Astrocyte (in vitro differentiated cells and primary cell): ENCODE measurements at places on chromosomes 1 and 21.
A peak's percentile ranks its signal among the peaks of the same experiment; 100 is the strongest.

DNA sequence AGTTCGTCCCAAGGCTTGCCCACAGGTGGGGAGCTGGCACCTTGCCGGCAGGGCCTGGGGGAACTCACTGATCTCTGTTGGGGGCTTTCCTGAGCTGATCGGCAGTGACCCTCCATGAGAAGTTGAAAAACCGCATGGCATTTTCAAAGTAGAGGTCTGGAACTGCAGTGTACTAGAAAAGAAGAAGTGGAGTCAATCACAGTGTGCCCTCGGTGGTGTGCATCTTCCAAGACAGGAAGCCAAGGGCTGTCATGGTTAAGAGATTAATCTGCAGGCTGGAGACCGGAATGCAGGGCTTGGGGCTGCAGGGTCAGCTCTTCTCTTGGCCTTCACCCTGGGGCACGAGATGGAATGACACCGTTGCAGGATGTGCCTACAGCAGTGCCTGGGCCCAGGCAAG is 56.8 kb downstream of the ECE1 start:
- no peak overlapping the region for H3K4me3 ChIP-seq
- no peak for DNase-seq
- peaks cover 15% of the 10 kb centered on the region for H3K4me1 ChIP-seq
- H3K27ac ChIP-seq: no peak overlapping the region
- no peaks in the 10 kb centered on the region for H3K27me3 ChIP-seq
- peaks cover 29% of the 10 kb centered on the region for H3K36me3 ChIP-seq

GRCh38 chr1:90708236-90708786 is 8.8 kb downstream of the BARHL2 start:
- no peaks in the 10 kb centered on the region for H3K4me1 ChIP-seq
- DNase-seq: no peak
- H3K27ac ChIP-seq: no peak overlapping the region
- H3K36me3 ChIP-seq: no peaks in the 10 kb centered on the region
- peaks cover 85% of the 10 kb centered on the region for H3K27me3 ChIP-seq
- no peak overlapping the region for H3K4me3 ChIP-seq

- H3K36me3 ChIP-seq: no peaks in the 10 kb centered on the region
- DNase-seq: no peak
- H3K4me1 ChIP-seq: no peaks in the 10 kb centered on the region
Observed at GRCh38 chr1:45455162-45455561, 35.8 kb downstream of the TESK2 start.

DNA sequence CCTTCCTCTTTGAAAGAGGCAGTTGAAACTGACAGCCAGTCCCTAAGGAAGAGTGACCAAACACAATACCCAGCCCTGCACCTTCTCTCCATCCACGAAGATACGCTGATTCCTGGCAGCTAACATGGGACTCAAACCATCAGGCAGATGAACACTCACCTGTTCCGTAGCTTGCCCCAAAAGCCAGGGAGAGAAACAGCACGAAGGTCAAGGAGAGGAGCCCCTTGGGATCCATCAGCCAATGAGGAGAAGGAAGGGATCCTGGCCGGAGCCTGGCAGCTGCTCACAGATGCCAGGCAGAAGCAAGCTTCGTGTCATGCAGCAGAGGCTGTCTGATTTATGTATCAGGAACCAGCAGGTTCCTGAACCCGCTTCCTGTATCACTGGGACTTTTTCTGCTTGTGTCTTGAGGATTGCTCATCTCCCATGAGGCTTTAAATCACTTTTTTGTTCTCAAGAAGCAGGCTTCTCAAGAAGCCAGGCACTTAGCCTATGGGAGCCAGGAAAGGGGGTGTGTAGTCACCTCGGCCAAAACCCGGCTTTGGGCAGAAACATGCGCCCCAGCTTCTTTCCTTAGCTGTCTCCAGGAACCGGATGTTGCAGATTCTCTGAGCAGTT is at the start of gene SLAMF1:
Gene SLAMF1, minus strand, starts transcription at position 334 of the 618 bp plus-strand sequence. Its CDS starts 99 bp downstream, at position 235.
- no peaks in the 10 kb centered on the region for H3K4me1 ChIP-seq
- no peak for DNase-seq
- no peak within 1 kb of the TSS for H3K27ac ChIP-seq

DNA sequence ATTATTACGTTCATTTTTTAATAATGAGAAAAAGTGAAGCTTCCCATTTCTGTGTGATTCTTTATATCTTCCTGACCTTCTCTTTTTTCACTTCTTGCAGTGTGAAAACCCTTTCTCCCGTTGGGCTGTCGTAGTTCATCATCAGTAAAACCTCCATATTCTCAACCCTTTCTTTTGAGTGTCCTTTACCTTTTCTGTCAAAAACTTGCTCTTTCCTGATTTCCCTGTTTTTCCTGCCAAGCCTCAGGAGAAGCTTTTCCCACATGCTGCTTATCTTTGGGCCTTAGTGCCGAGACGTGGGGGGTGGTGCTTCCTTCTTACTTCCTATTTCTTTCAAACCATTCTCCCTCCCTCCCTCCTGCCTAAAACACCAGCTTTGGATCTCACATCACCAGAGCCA is 46.1 kb downstream of the UCK2 start:
- no peaks in the 10 kb centered on the region for H3K27me3 ChIP-seq
- no peak overlapping the region for H3K27ac ChIP-seq
- H3K4me1 ChIP-seq: no peaks in the 10 kb centered on the region
- no peaks in the 10 kb centered on the region for H3K36me3 ChIP-seq

- DNase-seq: no peak
- no peak overlapping the region for H3K4me3 ChIP-seq
- H3K4me1 ChIP-seq: no peaks in the 10 kb centered on the region
- no peak overlapping the region for H3K27ac ChIP-seq
Observed at GRCh38 chr1:196563768-196564167, 44.5 kb downstream of the KCNT2 start.

- H3K36me3 ChIP-seq: no peaks in the 10 kb centered on the region
- no peak overlapping the region for H3K4me3 ChIP-seq
- no peak for DNase-seq
- H3K4me1 ChIP-seq: no peaks in the 10 kb centered on the region
- no peaks in the 10 kb centered on the region for H3K27me3 ChIP-seq
- H3K27ac ChIP-seq: no peak overlapping the region
Observed at GRCh38 chr1:10651793-10652192, 144.7 kb downstream of the CASZ1 start.

DNA sequence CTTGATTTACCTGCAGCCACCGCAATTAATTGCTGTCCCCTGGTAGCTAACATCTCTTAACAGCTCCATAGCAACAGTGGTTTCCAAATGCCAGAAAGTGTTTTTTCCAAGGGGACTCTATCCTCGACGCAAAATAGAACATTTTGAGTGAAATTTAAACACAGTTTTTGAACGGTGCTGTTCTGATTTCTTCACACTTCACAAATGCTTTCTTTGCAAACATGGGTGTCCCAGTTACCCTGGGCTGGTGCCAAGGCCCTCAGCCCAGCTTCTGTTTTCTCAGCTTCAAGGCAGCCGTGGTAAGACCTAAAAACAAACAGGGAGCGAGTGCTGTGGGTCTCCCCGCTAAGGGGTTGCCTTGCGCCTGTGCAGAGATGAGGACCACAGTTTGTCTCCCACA is 147.3 kb upstream of the VAMP3 start:
- no peak overlapping the region for H3K27ac ChIP-seq
- peaks cover 50% of the 10 kb centered on the region for H3K27me3 ChIP-seq
- no peaks in the 10 kb centered on the region for H3K4me1 ChIP-seq
- no peak for DNase-seq
- no peaks in the 10 kb centered on the region for H3K36me3 ChIP-seq

DNA sequence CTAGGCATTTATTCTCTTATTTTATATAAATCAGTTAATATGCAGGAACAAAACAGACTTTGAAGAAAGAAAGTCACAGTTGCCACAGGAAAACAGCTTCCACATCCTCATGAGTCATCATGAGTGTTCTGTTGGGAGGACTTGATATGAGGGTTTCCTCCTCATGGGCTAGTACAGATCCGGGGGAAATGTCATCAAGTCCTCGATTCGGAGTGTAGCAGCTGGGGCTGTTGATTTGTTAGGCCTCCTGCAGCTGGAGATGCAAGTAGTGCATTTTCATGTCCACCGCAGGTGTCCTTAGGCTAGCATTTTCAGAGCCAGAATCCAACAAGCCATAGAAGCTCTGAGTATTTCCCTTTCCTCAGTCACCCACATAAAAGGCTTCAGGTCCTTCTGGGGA is 36.7 kb downstream of the ADAM30 start:
- H3K36me3 ChIP-seq: no peaks in the 10 kb centered on the region
- H3K27ac ChIP-seq: no peak overlapping the region

GRCh38 chr1:24702511-24703293 is 42.5 kb upstream of the CLIC4 start:
- H3K4me3 ChIP-seq: no peak overlapping the region
- no peaks in the 10 kb centered on the region for H3K27me3 ChIP-seq
- H3K4me1 ChIP-seq: peaks cover 36% of the 10 kb centered on the region
- no peaks in the 10 kb centered on the region for H3K36me3 ChIP-seq
- peak overlapping the region; percentile 23 for H3K27ac ChIP-seq

- no peaks in the 10 kb centered on the region for H3K4me1 ChIP-seq
- H3K36me3 ChIP-seq: peaks cover 28% of the 10 kb centered on the region
- no peak overlapping the region for H3K4me3 ChIP-seq
- H3K27me3 ChIP-seq: no peaks in the 10 kb centered on the region
Observed at GRCh38 chr1:25487628-25488027, 55.8 kb upstream of the LDLRAP1 start.

DNA sequence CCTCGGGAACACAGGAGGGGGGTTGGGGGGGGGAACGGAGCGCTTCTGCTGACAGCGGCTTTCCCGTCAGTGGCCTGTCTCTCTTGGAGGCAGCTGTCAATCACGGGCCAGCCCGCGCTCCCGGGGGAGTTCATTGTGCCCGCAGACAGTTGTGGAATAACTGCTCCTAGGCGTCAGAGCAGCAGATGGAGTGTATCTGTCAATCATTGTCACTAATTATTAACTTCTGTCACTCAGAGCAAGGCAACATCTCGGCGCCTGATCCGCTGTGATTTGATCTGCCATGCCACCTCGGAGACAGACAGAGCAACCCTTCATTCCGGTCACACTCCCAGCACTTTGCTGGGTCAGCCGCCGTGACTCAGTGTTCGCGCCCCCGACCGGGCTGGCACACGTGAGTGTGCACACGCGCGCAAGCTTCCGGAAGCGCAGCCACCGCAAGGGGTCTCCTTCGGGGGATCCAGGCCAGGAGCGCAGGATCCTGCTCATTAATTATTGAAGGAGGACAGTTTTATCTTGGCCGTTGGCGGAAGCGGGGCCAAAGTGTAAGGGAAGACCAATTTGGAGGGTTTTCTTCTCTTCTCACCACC is 75.8 kb downstream of the RRAGC start:
- H3K4me3 ChIP-seq: no peak overlapping the region
- H3K4me1 ChIP-seq: peaks cover 5% of the 10 kb centered on the region
- no peak for DNase-seq
- no peaks in the 10 kb centered on the region for H3K36me3 ChIP-seq
- peaks cover 29% of the 10 kb centered on the region for H3K27me3 ChIP-seq

DNA sequence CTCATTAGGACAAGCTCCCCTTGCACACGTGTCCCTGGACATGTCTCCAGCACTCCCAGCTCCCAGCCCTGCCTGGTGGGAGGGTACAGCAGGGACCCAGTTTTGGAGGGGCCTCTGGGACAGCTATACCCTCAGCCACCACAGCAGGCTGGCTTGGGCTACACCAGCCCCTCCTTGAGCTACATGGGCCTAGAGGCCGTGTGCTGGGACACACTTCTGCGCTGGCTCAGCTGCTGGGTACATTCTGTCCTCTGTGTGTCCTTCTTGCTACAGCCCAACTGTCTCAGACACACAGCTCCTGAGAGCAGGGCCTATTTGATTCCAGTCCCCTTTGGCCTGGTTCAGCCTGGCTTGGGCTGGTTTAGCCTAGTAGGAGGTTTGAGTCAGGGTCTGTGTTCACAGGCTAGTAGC is 26.7 kb downstream of the DMAP1 start:
- no peak for DNase-seq
- peaks cover 15% of the 10 kb centered on the region for H3K4me1 ChIP-seq
- H3K4me3 ChIP-seq: no peak overlapping the region

GRCh38 chr1:194829492-194829891 is 1643.1 kb upstream of the B3GALT2 start:
- H3K4me3 ChIP-seq: no peak overlapping the region
- DNase-seq: peak; percentile 23
- no peaks in the 10 kb centered on the region for H3K4me1 ChIP-seq
- no peaks in the 10 kb centered on the region for H3K36me3 ChIP-seq
- H3K27ac ChIP-seq: no peak overlapping the region
- H3K27me3 ChIP-seq: no peaks in the 10 kb centered on the region

DNA sequence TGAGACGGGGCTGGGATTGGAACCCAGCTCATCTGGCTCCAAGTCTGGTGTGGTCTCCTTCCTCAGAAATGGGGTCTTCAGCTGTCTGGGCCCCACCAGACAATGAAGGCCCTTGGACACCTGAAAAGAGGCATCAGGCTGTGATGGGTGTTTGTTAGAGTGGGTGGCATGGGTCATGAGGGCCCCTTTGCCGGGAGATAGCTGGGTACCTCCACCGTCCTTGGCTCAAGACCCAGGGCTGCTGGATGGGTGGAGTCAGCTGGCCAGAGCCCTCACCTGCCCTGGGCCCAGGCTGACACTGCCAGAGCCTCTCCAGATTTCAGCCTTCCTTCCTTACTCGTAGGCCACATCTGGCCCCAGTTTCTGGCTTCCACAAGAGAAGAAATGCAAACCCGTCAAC is 13.4 kb upstream of the TTC22 start:
- H3K4me3 ChIP-seq: no peak overlapping the region
- H3K27ac ChIP-seq: no peak overlapping the region
- peaks cover 6% of the 10 kb centered on the region for H3K27me3 ChIP-seq
- H3K36me3 ChIP-seq: no peaks in the 10 kb centered on the region

DNA sequence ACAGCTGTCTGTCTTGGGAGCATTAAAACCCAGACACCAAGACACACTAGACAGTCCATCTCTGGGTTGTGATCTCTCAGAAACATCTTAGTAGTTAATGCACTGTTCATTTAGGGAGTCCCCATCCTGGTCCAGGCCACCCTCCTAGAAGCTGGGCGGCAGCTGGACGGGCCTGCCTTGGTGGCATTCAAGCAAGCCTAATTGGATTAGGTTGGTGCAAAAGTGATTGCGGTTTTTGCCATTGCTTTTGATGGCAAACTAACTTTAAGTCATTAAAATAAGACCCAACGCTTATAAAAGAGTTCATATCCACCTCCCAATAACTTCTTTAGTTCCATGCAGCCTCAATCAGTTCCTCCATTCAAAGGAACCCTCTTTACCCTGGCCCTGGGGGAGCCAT is 21.7 kb downstream of the ATP5PO start:
- no peak overlapping the region for H3K4me3 ChIP-seq
- H3K27ac ChIP-seq: no peak overlapping the region
- DNase-seq: no peak
- no peaks in the 10 kb centered on the region for H3K27me3 ChIP-seq
- H3K4me1 ChIP-seq: peaks cover 14% of the 10 kb centered on the region
